ENCODE measurements at places on chromosomes 16 and 17.

- no peak for DNase-seq
Observed at GRCh38 chr17:36672403-36672918, 71.1 kb downstream of the MRM1 start.

DNA sequence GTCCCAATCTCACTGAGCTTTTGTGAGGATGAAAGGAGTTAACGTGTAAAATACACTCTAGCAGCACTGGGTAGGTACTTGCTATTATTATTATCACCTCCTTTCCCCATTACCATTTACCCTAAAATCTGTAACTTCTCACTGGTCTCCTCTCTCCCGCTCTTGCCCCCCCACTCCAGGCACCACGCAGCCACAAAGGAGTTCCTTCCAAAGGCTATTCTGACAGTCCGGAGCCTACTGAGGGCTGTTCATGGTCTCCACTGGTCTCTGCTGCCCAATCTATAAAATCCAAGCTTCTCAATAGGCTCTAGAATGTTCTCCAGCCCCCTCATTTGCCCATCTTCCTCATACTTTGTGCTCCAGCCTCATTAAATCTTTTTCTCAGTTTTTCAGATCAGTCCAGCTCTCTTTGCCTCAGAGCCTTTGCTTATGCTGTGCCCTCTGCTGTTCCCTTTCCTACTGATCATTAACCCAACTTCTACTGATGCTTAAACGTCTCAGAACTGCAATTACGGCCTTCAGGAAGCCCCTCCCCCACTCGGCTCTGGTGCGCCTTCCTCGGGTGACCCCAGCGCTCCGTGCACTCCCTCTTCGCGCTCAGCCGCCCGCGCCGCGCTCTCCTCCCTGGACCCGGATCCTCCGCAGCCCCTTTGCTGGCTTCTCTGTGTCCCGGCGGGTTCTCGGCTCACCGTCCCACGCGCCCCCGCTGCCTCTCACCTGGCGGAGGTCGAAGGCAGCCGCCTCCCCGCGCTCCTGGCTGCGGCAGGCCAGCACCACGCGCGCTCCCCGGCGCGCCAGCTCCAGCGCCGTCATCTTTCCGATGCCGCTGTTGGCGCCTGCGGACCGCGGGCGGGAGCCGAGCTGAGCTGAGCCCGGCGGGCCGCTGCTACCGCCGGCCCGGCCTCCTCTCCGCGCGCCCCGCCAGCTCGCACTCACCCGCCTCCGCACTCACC, 737 bp downstream of the DHRS13 start:
- no peak for DNase-seq

GRCh38 chr17:3630781-3631180, 5.3 kb downstream of the SHPK start:
- no peak for DNase-seq

GRCh38 chr17:32116937-32117336, 25.4 kb upstream of the RHOT1 start:
- no peak for DNase-seq

DNA sequence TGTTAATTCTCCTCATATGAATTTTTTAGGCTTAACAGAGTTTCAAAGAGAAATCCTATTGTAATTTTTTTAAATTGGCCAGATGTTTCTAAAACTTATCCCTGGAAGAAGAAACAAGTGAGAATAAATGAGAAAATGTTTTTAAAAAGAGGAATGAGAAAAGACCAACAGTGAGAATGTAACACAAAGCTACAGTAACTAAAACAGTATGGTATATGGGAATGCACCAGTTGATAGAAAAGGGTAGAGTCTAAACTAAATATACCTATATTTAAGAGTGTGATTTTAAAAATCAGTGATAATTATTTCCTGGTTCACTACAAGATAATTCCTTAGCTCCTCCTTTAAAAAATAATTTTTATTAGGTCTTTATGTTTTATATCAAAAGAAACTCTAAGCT, 127.9 kb downstream of the CCDC182 start:
- DNase-seq: no peak

- DNase-seq: no peak
Observed at GRCh38 chr17:77321649-77322513, 181.1 kb downstream of the SEC14L1 start.

GRCh38 chr16:54934481-54935265, 4.0 kb downstream of the IRX5 start:
- peak; percentile 11 for DNase-seq

GRCh38 chr16:78269256-78269655, 169.8 kb downstream of the WWOX start:
- no peak for DNase-seq

DNA sequence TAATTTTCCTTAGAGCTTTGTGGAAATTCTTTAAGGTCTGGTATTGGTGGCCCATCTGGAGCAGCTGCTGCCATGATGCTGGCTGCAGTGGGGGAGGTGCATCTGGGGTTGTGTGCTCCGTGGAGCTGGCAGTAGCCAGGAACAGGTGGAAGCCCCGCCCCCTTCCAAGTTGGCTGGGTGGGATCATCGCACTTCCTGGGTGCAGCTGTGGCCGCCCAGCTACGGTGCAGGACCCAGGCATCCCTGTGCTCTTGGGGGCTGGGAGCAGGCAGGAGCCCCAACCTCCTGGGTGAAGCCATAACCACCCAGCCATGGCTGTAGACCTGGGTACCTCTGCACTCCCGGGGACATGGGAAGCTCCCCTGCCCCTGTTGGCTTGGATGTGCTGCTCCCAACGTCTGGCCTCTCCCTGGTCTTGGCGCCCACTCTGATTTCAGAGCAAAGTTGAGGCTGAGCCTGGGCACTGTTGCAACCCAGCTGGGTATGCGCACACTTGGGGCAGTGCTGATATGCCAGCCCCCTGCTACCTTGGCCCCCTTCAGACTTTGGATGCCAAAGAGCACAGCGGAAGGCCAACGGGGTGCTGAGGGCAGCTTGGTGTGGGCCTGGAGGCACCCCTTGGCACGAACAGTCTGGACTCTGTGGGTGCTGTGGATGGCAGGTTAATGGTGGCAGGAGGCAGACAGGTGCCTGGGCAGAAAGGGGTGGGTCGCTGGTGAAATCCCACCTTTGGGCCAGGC, 145.2 kb downstream of the MYO1D start:
- no peak for DNase-seq

GRCh38 chr17:62121025-62121730, 56.1 kb upstream of the MED13 start:
- DNase-seq: no peak

DNA sequence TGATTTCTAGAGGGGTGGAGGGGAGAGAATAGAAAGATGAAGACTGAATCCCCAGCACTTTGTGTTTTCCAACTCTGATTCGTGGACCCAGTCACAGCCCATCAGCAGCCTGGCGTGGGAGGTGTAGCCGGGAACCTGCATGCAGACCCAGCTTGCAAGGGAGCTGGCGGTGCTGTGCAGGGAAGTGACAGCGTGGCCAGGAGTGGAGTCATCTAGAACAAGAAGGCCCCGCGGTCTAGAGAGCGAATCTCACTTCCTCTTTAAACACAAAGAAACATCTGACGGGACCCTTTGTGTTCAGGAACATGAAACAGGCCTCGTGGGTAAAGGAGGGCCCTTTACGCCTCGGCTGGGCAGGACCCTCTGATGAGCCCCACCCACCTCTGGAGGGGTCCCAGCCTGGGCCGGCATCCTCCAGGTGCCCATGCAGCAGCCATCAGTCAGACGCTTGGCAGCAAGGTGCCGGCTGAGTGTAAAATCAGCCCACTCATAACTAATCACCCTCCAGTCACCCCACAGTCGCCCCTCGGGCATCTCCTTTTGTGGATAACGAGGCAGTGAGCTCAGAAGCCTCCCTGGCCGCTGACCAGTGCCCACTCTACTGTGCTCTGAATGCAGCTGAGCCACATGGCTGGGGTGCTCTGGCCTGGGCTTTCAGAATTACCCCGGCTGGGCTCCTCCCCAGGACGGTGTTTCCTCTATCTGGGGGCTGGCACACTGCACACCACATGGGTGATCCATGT, 4.4 kb downstream of the SNAI3 start:
- no peak for DNase-seq

DNA sequence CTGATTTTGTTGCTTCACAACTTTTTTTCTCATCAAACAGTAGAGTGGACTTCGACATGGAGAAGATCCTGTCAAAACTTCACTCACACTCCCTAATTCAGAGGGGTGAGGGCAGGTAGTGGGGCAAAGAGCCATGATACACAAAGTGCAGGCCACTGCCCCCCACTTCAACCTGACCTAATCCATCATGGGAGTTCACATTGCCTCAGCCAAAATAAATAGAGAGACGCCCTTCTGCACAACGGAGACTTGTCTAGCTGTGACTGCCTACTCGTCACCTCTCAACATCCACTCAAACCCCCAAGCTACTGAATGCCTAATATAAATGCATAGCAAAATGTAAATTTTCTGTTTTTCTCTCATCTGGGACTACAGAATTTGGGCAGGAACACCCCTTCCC, 213.2 kb downstream of the PMP22 start:
- no peak for DNase-seq

DNA sequence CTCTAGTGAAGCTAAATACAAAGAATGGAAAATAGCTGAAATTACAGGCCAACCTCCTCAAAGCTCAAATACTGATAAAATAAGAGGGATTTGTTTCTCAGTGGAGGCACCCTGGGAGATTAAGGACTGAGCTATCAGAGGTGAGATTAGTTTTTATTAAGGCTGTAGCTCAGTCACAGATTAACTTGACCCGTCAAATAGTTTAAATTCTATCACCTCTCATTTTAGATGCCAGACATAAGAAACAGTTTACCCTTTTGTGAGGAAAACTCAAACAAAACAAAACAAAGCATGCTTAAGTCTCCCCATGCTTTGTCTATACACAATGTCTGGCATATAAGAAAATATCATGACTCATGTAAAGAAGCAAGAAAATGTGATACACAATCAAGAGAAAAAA, 208.3 kb upstream of the PMFBP1 start:
- DNase-seq: peak; percentile 25

- DNase-seq: no peak
Observed at GRCh38 chr17:42381898-42382297, 6.3 kb downstream of the STAT3 start.

GRCh38 chr16:21169249-21169981, 10.9 kb downstream of the LDAF1 start:
- DNase-seq: no peak

- no peak for DNase-seq
Observed at GRCh38 chr17:43808076-43808475, 24.9 kb downstream of the MPP3 start.

- no peak for DNase-seq
Observed at GRCh38 chr17:7313890-7314718, 1.1 kb downstream of the GPS2 start.

DNA sequence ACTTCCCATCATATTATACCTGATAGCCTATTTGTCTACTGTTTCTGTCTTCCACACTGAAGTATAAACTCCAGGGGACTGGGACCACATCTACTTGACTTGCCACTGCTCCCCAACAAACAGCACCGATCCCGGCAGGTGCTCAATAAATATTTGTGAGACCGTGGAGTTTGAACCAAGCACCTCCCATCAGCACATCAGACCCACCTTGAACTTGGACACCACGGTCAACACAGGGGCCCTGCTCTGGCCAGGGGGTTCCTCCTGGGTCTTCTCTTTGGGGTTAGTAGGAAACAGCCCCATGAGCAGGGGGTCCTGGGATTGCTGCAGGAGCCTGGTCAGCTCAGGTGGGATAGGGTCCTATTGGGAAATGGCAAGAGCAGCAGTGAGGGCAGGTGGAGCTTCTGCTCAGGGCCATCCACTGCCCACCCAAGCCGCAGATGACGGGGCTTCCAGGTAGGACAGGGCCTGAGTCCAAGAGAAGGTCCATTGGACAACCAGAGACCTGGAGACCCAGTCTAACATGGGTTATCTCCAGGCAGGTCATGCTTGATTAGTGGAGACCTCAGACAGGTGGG, 19.9 kb downstream of the ZNHIT3 start:
- no peak for DNase-seq

GRCh38 chr17:10460062-10460461, 9.3 kb downstream of the MYH4 start:
- no peak for DNase-seq

- DNase-seq: no peak
Observed at GRCh38 chr17:32523017-32523680, 36.4 kb downstream of the CDK5R1 start.

GRCh38 chr16:648781-649589, at the start of gene WDR90:
WDR90 (plus strand) TSS chr16:649365; CDS start chr16:649417, 52 bp downstream.
- peak; percentile 89 for DNase-seq

- no peak for DNase-seq
Observed at GRCh38 chr16:68724797-68725196, 12.3 kb upstream of the CDH1 start.

DNA sequence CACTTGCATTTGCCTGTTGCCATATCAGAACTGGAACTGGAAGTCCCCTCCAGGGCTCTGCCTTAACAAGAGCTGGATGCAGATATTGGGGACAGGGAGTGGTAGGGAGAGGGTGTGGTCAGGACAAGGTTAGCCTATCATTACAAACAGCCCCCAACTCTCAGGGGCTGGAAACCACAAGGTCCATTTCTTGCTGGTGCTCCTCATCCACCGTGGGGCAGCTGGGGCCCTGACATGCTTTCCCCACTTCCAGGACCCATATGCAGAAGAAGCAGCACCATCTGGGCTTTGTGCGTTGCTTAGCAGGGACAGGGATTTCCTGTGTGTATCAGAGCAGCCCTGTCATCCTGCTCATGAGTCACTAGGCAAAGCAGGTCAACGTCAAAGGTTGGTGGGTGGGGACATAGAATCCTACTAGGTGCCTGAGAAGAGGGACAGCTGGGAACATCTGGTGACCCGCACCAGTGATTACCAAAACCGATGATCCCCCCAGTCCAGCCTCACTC, 26.9 kb downstream of the RGS9 start:
- no peak for DNase-seq

DNA sequence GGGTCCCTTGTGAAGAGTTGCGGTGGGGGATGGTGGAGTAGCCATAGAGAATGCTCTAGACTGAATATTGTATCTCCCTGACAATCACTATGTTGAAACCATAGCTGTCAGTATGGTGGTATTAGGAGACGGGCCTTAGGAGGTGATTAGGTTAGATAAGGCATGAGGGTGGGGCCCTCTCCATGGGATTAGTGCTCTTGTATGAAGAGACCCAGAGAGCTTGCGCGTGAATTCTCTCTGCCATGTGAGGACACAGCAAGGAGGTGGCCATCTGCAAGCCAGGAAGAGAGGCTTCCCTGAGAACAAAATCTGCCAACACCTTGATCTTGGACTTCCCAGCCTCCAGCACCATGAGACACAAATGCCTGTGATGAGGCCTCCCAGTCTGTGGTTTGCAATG, 34.5 kb upstream of the MGAT5B start:
- no peak for DNase-seq

- no peak for DNase-seq
Observed at GRCh38 chr17:76419576-76420260, 33.2 kb downstream of the UBE2O start.

- DNase-seq: peak; percentile 74
Observed at GRCh38 chr16:86565644-86566511, 751 bp upstream of the FOXC2 start.

GRCh38 chr17:44502598-44503146, 534 bp downstream of the GPATCH8 start:
- DNase-seq: peak; percentile 55

DNA sequence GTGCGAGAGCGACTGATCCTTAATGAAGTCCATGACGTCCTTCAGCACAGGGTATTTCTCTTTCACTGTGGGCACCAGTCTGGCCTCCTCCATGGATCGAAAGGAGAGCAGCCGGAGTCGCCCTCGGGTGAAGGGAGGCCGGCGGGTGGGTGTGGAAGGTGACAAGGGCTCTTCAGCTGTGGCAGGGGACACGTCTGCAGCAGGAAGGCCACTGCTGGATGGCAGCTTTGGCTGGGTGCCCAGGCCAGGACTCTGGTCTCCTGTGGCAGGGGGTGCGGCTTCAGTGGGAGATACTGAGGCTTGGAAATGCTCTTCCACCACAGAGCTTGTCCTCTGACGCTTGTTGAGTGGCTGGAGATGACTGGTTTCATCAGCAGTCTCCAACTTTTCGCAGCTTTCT, 78.5 kb downstream of the ZZEF1 start:
- DNase-seq: no peak

GRCh38 chr17:7956228-7956965, 24.4 kb downstream of the CNTROB start:
- DNase-seq: peak; percentile 25
